Cardiac muscle cell (in vitro differentiated cells and primary cell): ENCODE measurements at places on chromosomes 2 and 18. TPM values are rescaled to one million over a fixed set of nuclear protein-coding genes. Genes with fewer than 3 reads are reported as not detected.

DNA sequence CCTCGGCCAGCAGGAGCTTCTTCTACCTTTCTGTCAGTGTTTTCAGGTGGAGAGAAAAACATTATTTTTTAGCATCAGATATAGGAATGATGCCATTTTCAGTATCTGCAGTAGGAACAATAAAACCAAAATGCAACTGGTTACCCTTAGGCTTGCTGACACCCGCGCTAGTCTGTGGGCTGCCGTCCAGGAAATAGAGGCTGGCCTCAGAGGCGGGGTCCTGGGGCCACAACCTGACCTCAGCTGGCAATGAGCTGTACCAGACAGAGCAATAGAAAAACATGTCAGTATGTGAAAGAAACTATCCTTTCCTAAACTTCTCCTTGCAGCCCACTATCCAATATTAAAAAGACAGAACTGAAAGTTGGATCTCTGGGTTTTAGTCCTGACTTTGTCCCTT is 4.6 kb upstream of the ST6GAL2 start:
- no peaks in the 10 kb centered on the region for H3K36me3 ChIP-seq
- no peak overlapping the region for H3K4me3 ChIP-seq
- no peak overlapping the region for H3K27ac ChIP-seq

DNA sequence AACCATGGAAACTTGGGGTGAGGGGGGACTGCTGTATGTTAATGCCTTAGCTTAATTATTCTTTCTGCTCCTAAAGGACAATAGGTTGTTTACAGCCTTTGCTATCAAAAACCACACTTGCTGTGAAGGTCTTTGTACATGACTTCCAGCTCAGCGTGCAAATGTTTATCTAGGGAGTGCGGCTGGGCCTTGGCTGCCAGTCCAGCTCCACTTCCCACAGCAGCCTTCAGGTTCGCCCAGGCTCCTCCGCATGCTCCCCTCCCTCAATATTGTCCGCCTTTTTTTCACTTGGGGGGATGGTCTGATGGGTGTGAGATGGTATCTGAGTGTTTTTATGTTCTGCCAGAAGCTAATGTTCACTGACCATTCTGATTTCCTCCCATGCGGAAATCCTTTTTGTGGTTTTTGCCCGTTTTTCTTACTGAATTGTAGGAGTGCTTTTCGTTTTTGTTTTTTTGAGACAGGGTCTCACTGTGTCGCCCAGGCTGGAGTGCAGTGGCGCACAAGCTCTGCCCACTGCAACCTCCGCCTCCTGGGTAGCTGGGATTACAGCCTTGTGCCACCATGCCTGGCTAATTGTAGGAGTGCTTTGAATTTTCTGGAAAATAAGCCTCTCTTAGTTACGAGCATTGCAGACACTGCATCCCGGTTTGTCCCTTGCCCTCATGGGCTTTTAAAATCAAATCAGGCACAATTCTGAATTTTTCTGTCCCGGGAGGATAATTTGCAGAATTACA is 28.8 kb downstream of the SH3BP4 start:
- no peaks in the 10 kb centered on the region for H3K36me3 ChIP-seq
- no peaks in the 10 kb centered on the region for H3K27me3 ChIP-seq
- H3K4me1 ChIP-seq: peaks cover 47% of the 10 kb centered on the region

DNA sequence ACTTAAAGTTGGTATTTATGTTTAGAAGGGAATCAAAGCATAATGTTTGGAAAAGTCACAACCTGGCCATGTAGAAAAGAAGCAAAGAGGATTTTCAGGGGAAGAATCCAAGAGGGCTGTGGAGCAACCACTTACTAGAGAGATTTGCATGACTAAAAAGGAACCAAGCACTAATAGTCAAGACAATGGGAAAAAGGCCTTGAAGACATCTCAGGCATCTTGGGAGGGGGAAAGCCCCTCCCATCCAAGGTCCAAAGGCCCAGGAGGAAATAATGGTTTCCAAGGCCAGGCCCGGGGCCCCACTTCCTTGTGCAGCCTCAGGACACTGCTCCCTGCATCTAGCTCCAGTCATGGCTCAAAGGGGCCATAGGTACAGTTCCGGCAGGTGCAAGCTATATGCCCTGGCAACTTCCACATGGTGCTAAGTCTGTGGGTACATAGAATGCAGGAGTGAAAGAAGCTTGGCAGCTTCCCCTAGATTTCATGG is 128.1 kb downstream of the EIPR1 start:
- H3K4me1 ChIP-seq: no peaks in the 10 kb centered on the region
- H3K27me3 ChIP-seq: no peaks in the 10 kb centered on the region
- no peaks in the 10 kb centered on the region for H3K36me3 ChIP-seq

- H3K4me1 ChIP-seq: peaks cover 14% of the 10 kb centered on the region
- H3K27me3 ChIP-seq: no peaks in the 10 kb centered on the region
- no peak overlapping the region for H3K27ac ChIP-seq
- no peaks in the 10 kb centered on the region for H3K36me3 ChIP-seq
- DNase-seq: peak; percentile 96
These were observed 139.1 kb downstream of the IRS1 start for GRCh38 chr2:226660526-226660925.

GRCh38 chr2:61419570-61419969 is 51.3 kb downstream of the USP34 start:
- no peaks in the 10 kb centered on the region for H3K27me3 ChIP-seq
- DNase-seq: no peak
- H3K27ac ChIP-seq: no peak overlapping the region
- H3K4me1 ChIP-seq: peaks cover 8% of the 10 kb centered on the region
- no peak overlapping the region for H3K4me3 ChIP-seq
- peaks cover 7% of the 10 kb centered on the region for H3K36me3 ChIP-seq

GRCh38 chr2:47485751-47486300 is 82.9 kb downstream of the MSH2 start:
- H3K27me3 ChIP-seq: no peaks in the 10 kb centered on the region
- H3K4me1 ChIP-seq: peaks cover 10% of the 10 kb centered on the region

GRCh38 chr2:238113611-238114010 is 13.5 kb downstream of the ESPNL start:
- no peak overlapping the region for H3K4me3 ChIP-seq
- no peak overlapping the region for H3K27ac ChIP-seq
- peaks cover 6% of the 10 kb centered on the region for H3K27me3 ChIP-seq
- DNase-seq: no peak

- no peaks in the 10 kb centered on the region for H3K27me3 ChIP-seq
- no peak for DNase-seq
- H3K27ac ChIP-seq: no peak overlapping the region
- H3K4me3 ChIP-seq: no peak overlapping the region
- no peaks in the 10 kb centered on the region for H3K4me1 ChIP-seq
- no peaks in the 10 kb centered on the region for H3K36me3 ChIP-seq
These were observed 143.6 kb downstream of the SPP2 start for GRCh38 chr2:234193977-234194563.

- no peak for DNase-seq
- H3K36me3 ChIP-seq: peaks cover 27% of the 10 kb centered on the region
- no peak overlapping the region for H3K27ac ChIP-seq
- no peaks in the 10 kb centered on the region for H3K4me1 ChIP-seq
- H3K4me3 ChIP-seq: no peak overlapping the region
These were observed 38.4 kb downstream of the VPS54 start for GRCh38 chr2:63980794-63981193.

DNA sequence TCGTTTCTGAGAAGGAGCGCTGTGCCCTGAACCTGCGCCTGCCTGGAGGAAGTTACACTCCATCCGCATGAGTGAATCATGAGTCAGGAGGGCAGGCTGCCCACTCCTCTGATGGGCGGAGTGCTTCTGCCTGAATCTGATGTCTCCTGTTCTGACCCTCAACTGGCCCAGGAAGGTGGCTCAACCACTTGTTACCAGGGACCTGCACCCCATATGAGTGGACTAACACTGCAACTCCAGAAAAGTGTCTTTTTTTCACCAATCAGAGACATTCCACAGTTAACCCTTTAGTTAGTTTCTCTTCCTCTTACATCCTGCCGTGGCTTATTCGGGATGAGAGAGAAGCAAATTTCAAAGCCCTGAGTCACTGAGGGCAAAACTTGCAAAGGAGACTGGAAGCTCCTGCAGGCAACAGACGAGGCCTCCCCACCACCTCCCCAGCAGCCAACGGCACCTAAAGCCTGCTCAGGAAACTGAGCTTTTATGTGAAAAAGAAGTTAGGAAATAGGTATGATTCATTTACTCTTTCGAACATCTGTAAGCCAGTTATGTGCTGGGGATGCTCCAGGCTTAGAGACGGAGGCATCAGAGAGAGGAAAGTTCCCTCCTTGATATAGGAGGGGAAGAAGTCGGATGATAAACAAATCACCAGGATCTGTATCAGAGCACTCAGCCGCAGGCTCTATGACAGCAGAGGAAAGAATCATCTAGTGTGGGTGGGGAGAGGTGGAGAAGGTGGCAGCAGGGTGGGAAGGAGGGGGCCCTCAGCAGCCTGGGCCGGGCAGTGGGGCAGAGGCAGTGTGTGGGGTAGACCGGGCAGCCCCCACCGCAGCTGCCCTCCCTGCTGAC is 30.9 kb downstream of the MBP start:
- H3K4me3 ChIP-seq: no peak overlapping the region
- DNase-seq: no peak
- H3K27ac ChIP-seq: no peak overlapping the region
- H3K36me3 ChIP-seq: no peaks in the 10 kb centered on the region
- H3K27me3 ChIP-seq: peaks cover 15% of the 10 kb centered on the region

GRCh38 chr2:136242687-136243277 is 124.8 kb upstream of the CXCR4 start:
- H3K36me3 ChIP-seq: no peaks in the 10 kb centered on the region
- peaks cover 8% of the 10 kb centered on the region for H3K4me1 ChIP-seq
- DNase-seq: no peak
- H3K27me3 ChIP-seq: no peaks in the 10 kb centered on the region
- H3K27ac ChIP-seq: no peak overlapping the region
- no peak overlapping the region for H3K4me3 ChIP-seq

DNA sequence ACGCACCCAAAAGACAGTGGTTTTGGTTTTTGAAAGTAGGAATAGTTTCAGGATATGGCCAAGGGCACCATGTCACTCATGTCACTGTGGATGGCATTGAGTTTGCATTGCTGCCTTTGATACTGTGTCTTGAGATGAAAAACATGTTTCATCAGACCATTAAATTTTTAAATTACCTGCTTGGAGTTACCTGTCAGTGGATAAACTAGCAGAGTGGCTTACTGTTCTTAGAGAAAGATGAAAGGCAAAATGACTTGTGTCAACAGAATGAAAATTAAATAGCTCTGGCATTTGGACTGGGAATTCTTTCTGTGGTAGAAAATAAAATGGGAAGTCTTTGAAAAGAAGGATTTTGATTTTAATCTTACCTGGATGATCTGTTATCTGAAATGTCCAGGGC is 386 bp downstream of the ICOS start:
- no peak for DNase-seq
- H3K27ac ChIP-seq: no peak overlapping the region
- H3K27me3 ChIP-seq: no peaks in the 10 kb centered on the region
- H3K4me3 ChIP-seq: no peak overlapping the region

GRCh38 chr2:216700781-216701180 is 5.4 kb upstream of the IGFBP5 start:
- H3K4me1 ChIP-seq: peaks cover 38% of the 10 kb centered on the region
- H3K4me3 ChIP-seq: no peak overlapping the region
- no peak overlapping the region for H3K27ac ChIP-seq
- no peaks in the 10 kb centered on the region for H3K27me3 ChIP-seq

DNA sequence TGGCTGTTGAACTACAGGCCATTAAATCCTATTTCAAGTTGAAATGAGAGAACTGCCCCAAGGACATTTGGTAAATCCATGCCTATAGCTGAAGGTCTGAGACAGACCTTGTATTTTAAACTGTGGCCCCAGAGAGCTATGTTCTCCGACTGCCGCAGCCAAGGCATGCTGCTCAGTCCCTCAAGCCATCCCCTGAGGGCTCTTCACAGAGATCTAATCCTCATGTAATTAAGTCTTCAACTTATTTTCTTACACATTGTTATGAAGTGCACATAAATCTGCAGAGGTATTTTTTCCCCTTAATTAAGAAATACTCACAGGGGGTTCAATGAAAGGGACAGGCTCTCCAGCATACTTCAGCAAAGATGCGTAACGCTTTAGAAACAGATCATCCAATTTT is 50.6 kb downstream of the ABCG8 start:
- no peaks in the 10 kb centered on the region for H3K4me1 ChIP-seq
- H3K36me3 ChIP-seq: peaks cover 33% of the 10 kb centered on the region
- no peak overlapping the region for H3K4me3 ChIP-seq
- H3K27me3 ChIP-seq: no peaks in the 10 kb centered on the region

DNA sequence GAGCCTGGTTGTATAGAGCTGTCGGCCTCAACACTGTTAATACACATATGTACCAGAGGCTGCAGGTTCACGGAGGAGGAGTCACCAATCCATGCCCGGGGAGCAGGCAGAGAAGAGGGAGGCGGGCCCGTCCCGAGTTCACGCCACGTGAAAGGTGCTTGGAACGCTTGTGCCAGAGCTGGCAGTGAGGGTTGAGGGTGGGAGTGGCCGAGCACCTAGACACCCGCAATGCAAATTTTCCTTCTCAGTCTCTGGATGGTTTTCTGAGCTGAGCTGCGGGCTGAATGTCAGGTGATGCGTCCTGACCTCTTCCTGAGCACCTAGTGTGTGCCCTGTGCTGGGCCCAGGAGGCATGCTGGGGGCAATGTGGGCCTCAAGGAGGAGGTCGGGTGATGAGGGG is 52.2 kb downstream of the ODC1 start:
- H3K27ac ChIP-seq: no peak overlapping the region
- no peaks in the 10 kb centered on the region for H3K36me3 ChIP-seq
- H3K27me3 ChIP-seq: no peaks in the 10 kb centered on the region
- DNase-seq: no peak
- H3K4me3 ChIP-seq: no peak overlapping the region
- H3K4me1 ChIP-seq: peaks cover 10% of the 10 kb centered on the region

GRCh38 chr2:121723316-121723715 is 13.4 kb downstream of the NIFK start:
- H3K36me3 ChIP-seq: peaks cover 16% of the 10 kb centered on the region
- no peak overlapping the region for H3K4me3 ChIP-seq
- H3K27ac ChIP-seq: no peak overlapping the region
- no peaks in the 10 kb centered on the region for H3K4me1 ChIP-seq
- DNase-seq: no peak

GALNT3 gene
- 0.21 and 0.39 TPM in 2 replicates for total RNA-seq

GALNT14 gene
- total RNA-seq: 1.1 and 1.2 TPM in 2 replicates

CPS1 gene
- total RNA-seq: 139 and 172 TPM in 2 replicates

AGBL5 gene
- total RNA-seq: 52.0 and 52.5 TPM in 2 replicates

IGFBP5 gene
- 132 and 229 TPM in 2 replicates for total RNA-seq
